ENCODE measurements at places on chromosomes 7 and 10.

DNA sequence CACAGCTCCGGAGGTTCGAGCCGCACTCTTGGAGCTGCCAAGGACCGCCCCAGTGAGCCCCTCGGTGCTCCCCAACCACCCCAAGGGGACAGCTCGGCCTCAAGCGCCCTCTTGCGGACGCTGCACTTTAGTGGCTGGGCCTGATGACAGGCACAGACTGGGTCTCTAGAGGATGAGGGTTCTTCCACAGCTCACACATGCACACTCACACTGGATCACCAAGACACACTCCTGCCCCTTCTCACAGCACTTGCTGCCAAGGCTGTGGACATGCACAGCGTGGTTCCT is 2.1 kb downstream of the RET start:
- peak; percentile 55 for DNase-seq

DNA sequence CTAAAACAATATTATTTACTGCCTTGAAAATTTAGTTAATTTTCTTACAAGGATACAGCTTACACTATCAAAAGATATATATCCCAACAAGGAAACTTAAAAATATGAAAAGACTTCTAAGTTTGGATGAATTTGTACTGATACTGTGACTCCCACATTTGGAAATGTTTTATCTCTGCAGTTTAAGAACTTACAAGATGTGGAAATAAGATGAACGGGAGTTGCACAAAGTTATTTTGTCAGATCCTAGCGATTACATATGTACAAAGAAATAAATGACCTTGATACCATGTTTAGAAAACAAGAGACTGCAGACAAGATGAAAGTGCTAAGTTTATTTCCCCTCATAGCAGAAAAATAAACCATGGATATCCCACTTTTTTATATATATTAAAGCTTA is 103.7 kb upstream of the TMEM106B start:
- DNase-seq: no peak

DNA sequence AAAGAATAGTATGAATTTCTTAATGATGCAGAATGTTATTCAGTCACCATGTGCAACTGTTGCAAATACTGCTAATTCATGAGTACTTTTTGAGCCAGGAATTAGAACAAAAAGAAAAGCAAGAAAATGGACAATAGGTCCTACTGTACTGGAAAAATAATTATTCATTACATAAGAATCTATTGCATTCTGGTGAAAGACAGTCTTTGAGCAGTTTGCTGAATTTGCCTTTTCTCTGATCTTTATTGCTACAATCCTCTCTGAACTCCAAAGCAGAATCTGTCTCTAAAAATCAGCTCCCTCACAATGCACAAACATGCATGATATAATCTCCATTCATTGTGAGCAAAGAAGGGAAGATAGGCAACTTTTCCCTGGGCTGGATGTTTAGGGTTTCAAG is 12.8 kb downstream of the IFIT2 start:
- DNase-seq: no peak

- DNase-seq: no peak
Observed at GRCh38 chr10:132245056-132245455, 58.3 kb downstream of the DPYSL4 start.

GRCh38 chr7:33981671-33982424 is 76.5 kb downstream of the BMPER start:
- DNase-seq: no peak

Measured in activated CD4-positive, alpha-beta T cell treated with anti-CD3 and anti-CD28 coated beads for 48 hours (primary cell).